ENCODE measurements at places on chromosomes 13 and 19.

DNA sequence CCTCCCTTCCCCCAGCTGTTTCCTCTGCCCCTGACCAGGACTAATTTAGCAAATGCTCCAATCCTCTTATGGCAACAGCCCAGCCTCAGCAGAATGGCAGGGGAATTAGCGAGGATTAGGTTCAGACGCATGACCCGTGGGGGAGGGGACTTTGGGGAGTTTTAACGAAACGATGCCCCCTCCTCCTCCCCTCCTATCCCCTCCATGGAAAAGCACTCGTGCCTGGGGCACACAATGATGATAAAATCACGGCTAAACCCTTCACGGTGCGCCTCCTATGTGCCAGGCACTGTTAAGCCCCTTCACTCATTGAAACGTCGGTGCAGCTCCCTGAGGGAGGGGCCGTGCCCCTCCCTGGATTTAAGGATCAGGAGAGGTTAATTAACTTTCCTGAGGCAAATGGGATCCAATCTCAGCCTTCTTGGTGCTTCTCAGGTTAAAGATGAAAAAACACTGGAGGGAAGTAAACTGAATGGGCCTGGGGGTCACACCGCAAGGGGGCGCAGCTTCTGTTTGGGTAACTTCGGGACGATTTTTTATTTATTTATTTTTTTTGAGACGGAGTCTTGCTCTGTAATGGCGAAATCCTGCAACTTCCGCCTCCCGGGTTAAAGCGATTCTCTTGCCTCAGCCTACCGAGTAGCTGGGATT, 10.1 kb upstream of the TPRX2 start:
- peak; percentile 35 for DNase-seq

GRCh38 chr13:80083853-80084676, 256.9 kb downstream of the SPRY2 start:
- peak; percentile 95 for DNase-seq

GRCh38 chr13:35392768-35393167, 83.7 kb downstream of the MAB21L1 start:
- no peak for DNase-seq

DNA sequence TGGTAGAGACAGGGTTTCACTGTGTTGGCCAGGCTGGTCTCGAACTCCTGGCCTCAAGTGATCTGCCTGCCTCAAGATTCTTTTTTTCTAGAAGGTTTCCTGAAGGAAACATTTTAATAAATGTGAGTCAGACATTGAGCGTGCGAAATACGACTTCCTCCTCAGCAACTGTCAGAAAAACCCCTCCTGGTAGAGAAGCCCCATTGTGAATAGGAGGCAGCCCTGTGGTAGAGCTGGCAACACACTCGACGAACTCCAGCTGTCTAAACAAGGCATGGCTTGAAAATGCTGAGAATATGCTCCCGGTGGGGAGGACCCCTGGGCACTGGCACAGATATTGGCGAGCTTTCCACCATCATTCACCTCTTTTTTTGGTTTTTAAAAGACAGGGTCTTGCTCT, 9.8 kb downstream of the ZNF333 start:
- no peak for DNase-seq

GRCh38 chr19:39543477-39543857, 3.5 kb upstream of the EID2 start:
- DNase-seq: no peak

DNA sequence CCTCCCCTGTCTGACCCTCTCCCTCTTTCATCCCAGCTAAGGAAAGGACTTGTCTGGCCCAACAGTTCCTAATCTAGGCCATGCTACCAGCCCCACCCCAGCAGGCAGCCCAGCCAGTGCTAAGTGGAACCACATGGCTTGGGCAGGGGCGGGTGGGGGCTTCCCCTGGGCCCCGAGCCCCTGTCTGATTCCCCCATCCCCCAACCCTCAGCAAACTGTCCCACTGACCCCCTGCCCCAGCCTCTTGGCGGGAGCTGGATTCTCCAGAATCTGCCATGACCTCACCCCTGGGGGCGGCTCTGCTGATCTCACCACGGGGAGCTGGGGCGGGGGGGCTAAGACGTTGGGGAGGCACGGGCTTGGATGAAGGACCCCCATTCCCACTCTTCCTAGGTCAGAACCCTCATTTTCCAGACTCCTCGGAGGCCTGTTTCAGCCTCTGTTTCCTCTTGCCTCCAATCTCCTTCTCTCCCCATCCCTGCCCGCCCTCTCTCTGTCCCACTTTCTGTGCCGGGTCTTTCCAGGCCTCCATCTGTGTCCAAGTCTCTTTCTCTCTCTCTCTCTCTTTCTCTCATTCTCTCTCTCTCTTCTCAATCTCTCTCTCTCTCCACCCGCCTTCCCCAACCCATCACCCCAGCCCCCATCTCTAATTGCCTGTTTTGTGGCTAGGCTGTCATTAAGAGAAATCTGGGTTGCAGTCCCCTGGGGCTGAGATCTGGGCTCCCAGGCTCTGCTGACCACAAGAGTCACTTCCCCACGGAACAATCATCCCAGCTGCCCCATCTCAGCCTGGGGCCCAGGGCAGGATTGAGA, 2.7 kb downstream of the COL5A3 start:
- DNase-seq: peak; percentile 61

DNA sequence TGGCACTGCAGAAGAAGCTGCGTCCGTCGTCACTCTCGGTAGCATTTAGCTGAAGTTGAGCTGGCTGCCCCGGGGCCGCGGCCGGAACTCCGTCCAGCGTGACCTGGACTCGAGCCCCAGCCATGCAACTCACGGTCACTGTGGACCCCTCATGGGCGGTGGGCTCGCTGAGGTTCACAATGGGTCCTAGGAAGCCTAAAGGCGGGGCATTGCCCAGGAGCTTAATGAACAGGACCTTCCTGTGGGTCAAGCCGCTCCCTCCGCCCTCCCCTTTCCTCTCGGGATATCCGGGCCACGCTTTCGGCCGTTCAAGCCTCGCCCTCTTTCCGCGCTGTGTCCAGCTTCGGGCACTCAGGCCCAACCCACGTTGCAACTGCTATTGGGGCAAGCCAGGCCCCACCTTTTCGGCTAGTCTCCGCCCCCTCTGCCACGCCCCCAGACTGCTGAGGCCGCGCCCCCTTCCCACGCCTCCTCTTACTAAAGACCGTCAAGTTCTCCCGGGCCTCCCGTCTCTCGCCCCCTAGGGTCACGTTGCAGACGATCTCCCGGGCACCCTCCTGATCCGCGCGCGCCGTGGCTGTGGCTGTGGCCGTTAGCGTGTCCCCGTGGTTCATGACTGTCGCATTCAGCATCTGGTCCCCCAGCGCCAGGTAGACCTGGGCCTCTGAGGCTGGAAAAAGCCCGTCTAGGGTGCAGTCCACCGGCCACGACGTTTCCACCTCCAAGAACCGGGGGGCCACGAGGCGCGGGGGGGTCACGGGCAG, 1.4 kb upstream of the RAVER1 start:
- DNase-seq: peak; percentile 98

GRCh38 chr13:65803530-65804392, 1426.4 kb downstream of the PCDH9 start:
- DNase-seq: no peak

- DNase-seq: peak; percentile 53
These were observed 32.6 kb downstream of the TFDP1 start for GRCh38 chr13:113616991-113617749.

- no peak for DNase-seq
These were observed 23.3 kb downstream of the ZNF582 start for GRCh38 chr19:56369886-56370676.

DNA sequence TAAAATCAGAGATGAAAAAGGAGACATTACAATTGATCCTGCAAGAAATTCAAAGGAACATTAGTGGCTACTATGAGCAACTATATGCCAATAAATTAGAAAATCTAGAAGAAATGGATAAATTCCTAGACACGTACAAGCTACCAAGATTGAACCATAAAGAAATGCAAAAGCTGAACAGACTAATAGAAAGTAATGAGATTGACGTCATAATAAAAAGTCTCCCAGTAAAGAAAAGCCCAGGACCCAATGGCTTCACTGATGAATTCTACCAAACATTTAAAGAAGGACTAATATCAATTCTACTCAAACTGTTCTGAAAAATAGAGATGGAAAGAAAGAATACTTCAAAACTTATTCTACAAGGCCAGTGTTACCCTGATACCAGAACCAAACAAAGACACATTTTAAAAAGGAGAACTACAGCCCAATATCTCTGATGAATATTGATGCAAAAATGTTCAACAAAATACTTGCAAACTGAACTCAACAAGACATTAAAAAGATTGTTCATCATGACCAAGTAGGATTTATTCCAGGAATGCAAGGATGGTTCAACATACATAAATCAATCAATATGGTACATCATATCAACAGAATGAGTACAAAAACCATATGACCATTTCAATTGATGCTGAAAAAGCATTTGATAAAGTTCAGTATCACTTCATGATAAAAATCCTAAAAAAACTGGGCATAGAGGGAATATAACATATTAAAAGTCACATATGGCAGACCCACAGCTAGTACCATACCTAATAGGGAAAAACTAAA, 35.8 kb downstream of the UQCRFS1 start:
- peak; percentile 5 for DNase-seq

DNA sequence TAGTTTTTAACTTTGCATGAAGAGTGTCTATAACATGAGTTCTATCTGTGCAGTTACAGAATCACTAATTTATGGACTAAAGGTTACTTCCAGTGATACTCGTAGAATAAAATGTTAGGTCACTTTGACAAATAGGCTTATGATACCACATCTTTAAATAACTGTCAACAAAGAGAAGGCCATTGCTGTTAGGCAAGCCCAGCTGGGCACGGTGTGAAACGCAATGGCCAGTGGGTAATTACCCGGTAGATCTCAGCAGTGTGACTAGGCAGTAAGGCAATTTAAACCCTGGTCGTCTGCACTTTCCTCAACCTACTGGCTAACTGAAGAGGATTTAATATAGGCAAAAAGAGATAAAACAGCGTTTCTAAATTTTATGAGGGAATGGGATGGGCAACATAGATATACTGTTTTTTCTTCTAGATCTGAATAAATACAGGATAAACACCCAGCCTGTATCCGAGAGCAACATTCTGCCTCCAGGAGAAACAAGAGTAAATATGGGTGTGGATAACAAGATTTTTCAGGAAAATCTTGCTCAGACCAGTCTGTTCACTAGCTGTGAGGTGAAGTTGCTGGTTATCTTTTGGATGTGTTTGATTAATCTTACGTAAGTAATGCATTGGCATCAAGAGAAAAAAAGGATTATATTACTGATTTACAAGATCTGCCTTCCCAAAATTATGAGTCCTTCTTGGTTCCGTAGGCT, 631.3 kb downstream of the EFNB2 start:
- no peak for DNase-seq

- no peak for DNase-seq
These were observed 1644.8 kb downstream of the PCDH9 start for GRCh38 chr13:65585346-65585745.

DNA sequence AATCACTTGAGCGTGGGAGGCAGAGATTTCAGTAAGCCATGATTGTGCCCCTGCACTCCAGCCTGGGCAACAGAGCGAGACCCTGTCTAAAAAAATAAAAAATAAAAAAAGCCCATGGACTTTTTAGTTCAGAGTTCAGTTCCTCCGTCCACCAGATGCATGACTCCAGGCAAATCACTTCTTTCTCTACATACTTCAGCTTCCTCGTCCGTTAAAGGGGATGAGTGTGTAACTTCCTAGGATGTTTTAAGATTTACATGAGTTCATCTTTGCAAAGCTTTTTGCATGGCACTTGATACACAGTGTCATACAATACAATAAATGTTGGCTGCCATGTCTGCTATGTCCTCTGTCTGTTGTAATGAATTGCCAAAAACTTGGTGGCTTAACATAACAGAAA, 10.0 kb upstream of the FFAR2 start:
- no peak for DNase-seq

- peak; percentile 94 for DNase-seq
These were observed 15.2 kb downstream of the TPT1 start for GRCh38 chr13:45325806-45326205.

- DNase-seq: no peak
These were observed 796.7 kb upstream of the ARGLU1 start for GRCh38 chr13:107364658-107365057.

GRCh38 chr13:113930671-113931637, 42.9 kb downstream of the C13orf46 start:
- no peak for DNase-seq

- peak; percentile 70 for DNase-seq
These were observed 65.4 kb downstream of the KCTD12 start for GRCh38 chr13:76820759-76821158.

- no peak for DNase-seq
These were observed 15.3 kb downstream of the TNFSF14 start for GRCh38 chr19:6654347-6655310.

GRCh38 chr19:51460164-51460992, 2.1 kb upstream of the SIGLEC8 start:
- no peak for DNase-seq

- DNase-seq: no peak
These were observed 107.8 kb upstream of the ATXN8OS start for GRCh38 chr13:69999875-70000274.

DNA sequence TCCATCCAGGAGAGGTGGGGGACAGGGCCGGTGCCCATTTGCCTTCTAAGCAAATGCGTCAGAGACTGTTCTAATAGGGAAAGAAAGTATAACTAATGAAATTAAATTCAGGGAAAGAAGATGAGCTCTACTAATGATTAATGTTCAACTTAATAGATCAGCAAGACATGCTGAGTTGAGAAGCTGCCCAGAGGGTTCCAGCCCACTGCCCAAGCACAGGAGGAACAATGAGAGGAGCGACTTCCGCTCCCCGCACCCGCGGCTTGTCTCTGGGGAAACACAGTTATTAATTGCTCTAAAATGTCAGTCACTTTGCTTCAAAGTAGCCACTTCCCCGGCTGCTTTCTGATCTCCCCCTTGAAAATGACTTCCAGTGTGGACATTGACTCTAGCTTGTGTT, 331.3 kb downstream of the UQCRFS1 start:
- DNase-seq: no peak

GRCh38 chr13:81770868-81771505, 1430.1 kb upstream of the SPRY2 start:
- no peak for DNase-seq

DNA sequence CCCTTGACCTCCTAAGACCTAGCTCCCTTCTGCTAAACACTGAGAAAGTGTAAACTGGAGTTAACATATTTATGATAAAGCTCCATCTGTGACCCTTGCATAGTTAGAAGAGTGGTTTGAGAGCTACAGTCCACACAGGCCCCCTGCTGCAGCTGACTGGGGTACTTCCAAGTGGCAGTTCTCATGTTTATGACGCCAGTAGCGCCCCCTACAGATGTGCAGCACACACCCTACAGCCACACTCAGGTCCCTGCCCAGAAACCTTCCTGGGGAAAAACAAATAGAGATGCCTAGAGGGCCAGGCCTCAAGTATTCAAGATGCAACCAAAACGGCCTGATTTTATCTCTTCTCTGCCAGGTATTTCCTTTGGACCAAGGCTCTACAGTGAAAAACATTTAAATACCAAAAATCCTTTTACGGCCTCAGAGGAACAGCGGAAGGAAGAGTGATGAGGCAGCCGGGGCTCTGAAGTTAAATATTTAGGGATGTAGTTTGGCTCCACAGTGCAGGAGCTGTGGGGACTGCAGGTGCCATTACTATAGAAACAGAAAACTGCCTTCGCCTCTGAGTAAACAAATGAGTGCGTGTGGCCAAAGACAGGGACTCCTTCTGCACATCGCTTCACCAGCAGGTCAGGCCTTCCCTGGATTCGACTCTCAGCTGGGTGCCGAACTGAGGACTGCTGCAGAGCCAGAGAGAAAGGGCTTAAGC, 553.1 kb downstream of the EFNB2 start:
- DNase-seq: no peak
